Astrocyte (in vitro differentiated cells and primary cell): ENCODE measurements at places on chromosomes 7 and 10. TPM values are rescaled to one million over a fixed set of nuclear protein-coding genes. Genes with fewer than 3 reads are reported as not detected.

NFKB2 gene
- total RNA-seq, result 35.7 and 39.9 TPM in 2 replicates

PILRA gene
- 2.3 and 3.0 TPM in 2 replicates for total RNA-seq

KNDC1 gene
- total RNA-seq, result 2.6 and 4.1 TPM in 2 replicates

BTAF1 gene
- total RNA-seq, result 29.2 and 30.8 TPM in 2 replicates

MMD2 gene
- total RNA-seq, result not detected in 2 replicates

AGR2 gene
- not detected in 2 replicates for total RNA-seq

NOLC1 gene
- total RNA-seq, result 84.1 and 92.9 TPM in 2 replicates

PHYH gene
- 8.3 and 10.6 TPM in 2 replicates for total RNA-seq
